ENCODE measurements at places on chromosomes 5 and 9. TPM values are rescaled to one million over a fixed set of nuclear protein-coding genes. Genes with fewer than 3 reads are reported as not detected.

- DNase-seq, result no peak
Measured at GRCh38 chr5:36870399-36871040, 6.0 kb upstream of the NIPBL start.

DNA sequence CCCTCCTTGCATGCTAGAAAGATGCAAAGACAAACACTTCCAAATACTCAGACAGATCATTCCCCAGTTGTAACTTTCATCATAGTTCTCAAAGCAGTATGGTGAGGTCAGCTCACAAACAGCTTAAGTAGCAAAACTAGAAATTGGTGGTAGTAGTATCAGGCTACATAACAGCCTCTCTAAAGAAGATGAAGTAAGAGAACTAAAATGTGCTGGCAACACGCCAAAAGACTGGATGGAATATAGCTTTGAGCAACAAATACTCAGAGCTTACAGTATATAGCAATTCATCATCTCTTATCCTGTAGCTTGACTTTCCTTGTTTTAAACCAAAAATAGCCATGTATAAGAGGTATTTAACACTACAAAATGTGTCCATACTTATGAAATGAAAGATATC lies 7.5 kb downstream of the PFDN1 start:
- DNase-seq, result no peak

GRCh38 chr5:133680830-133681565 lies 68.7 kb upstream of the FSTL4 start:
- no peak for DNase-seq

DNA sequence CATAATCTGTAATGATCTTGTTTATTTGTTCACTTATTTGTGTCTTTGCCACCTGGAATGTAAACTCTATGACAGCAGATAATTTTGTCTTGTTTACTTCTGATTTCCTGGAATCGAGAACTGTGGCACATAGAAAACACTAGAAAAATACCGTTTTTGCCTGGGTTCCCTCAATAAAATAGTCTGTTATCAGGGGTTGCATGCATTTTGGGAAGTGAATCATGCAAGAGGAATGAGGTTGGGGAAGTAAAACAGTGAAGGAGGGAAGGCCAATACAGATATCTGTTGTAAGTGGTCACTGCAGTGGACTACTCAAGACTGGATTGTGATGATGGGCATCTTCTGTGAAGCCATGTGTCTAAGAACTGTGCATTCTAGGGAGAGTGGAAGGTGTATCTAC lies 45.2 kb upstream of the IL6ST start:
- DNase-seq, result no peak

DNA sequence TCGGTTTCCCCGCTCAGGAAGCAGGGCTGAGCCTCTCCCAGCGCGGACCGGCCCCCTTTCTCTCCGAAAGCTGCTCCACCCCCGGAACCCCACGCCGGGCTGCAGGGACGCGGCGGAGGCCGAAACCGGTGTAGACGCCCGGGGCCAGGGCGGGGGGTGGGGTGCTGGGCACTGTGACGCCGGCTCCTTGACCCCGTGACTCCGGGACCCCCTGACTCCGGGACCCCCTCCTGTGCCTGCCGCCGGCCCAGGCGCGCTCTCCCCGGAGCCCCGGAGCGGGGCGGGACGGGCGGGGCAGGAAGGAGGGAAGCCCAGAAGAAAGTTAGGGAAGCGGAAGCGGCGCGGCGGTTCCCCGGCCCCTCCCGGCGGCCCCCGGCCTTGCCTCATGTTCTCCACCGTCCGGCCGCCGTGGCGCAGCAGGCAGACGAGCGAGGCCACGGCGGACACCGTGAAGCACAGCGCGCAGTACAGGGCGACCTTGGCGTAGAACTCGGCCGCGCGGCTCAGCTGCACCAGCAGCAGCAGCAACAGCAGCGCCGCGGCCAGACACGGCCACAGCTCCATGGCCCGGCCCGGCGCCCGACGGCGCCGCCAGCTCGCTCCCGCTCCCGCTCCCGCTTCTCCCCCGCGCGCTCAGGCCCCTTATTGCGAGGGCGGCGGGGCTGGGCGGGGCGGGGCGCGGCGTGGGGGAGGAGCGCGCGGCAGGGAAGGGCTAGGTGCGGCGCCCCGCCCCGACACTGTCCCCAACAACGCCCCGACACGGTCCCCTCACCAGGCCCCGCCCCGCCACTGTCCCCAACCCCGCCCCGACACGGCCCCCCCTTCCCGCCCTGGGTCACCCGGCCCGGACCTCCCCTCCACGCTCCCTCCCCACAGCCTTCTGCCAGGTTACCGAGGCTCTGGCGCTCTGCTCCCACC lies at the start of gene AGPAT2:
Gene AGPAT2, minus strand, starts transcription at position 664 of the 918 bp plus-strand sequence. Its CDS starts 100 bp downstream, at position 564.
- no peak for DNase-seq

- DNase-seq, result no peak
Measured at GRCh38 chr9:20684875-20685696, 1.0 kb downstream of the FOCAD start.

ROPN1L gene
- 1.9 TPM for total RNA-seq

DNA sequence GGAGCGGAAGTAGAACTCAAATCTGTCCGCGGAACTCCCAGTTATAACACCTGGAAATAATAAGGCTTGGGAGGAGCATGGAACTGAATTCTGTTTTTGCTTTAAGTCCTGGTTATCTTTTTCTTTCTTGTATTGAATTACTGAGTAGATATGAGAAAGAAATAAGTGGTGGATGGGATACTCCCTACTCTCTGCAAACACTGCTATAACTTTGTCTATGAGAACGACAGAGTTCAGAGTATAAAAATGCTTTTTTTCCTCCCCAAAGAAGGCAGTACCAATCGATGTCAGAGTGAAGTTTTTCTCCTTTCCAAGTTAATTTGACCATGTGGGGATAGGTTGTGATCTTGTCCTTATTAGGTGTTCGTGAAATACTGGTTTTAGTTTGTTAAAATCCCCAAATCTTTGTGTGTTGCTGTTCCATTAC lies 1.2 kb downstream of the RIC1 start:
- DNase-seq, result no peak

FRMPD1 gene
- 0.62 TPM for total RNA-seq

COL23A1 gene
- 0.16 TPM for total RNA-seq

GPR150 gene
- total RNA-seq, result not detected

GRCh38 chr5:77518304-77518703 lies 26.2 kb upstream of the WDR41 start:
- no peak for DNase-seq

GRCh38 chr5:64769855-64770254 lies 1.1 kb downstream of the CWC27 start:
- DNase-seq, result no peak

GRCh38 chr5:51559339-51559738 lies 176.1 kb downstream of the ISL1 start:
- DNase-seq, result no peak

DNA sequence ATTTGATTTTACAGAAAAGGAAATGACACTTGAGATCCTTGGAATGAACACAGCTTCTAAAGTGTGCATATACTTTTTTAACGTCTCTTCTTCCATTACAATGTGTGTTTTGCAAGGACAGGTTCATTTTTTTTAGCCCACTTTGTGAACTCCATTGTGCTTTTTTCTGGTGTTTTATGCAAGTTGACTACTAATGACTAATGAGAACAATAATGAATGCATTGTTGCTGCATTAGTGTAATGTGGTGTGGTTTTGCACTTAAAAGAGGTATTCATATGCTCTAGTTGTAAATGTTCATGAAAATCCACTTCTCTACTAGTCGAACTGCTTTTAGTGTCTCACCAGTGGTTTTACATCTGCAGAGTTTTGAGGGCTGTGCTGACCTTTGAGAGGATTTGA lies 93.6 kb downstream of the UHRF2 start:
- no peak for DNase-seq

GRCh38 chr5:158324236-158324635 lies 465.3 kb upstream of the CLINT1 start:
- no peak for DNase-seq

DNA sequence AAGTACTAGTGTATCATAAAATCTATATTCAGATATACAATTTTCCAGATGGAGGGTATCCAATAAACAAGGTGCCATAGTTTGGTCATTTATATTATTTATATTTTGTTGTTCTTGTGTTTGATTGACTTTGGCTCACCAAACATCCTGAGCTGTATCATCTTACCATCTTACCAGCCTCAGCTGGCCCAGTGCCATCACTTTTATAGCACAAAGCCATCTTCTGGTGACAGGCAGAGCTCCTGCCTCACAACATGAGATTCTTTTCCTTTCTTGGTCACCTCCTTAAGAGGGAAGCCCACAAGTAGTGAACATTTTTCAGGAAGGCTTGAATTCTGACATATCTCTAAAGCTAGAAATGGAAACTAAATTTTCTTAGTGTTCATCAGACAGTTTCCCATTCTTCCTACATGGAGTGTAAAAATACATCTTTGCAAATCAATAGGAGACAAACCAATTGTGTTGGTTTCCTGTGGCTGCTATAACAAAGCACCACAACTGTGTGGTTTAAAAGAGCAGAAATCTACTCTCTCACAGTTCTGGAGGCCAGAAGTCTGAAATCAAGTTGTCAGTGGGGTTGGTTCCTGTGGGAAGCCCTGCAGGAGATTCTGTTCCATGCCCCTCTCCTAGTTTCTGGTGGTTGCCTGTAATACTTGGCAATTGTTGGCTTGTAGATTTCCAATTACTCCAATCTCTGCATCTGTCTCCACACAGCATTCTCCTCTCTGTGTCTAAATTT lies 341.8 kb downstream of the MAN2A1 start:
- no peak for DNase-seq

DNA sequence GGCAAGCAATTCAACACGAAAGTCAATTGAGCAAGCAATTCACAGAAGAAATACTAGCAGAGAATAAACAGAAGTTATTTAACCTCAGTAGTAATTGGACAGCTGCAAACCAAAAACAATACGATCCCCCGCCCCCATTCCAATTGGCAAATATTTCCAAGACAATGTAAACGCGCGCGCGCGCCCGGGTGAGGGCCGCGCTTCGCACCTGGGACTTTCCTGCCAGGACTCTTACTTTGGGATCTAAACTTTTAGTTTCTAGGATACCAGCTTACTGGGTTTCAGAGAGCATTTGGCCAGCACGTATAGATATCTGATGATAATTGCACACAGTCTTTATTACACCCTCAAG lies 8.6 kb downstream of the RUFY1 start:
- DNase-seq, result no peak

LPAR1 gene
- total RNA-seq, result 26.4 TPM

DNA sequence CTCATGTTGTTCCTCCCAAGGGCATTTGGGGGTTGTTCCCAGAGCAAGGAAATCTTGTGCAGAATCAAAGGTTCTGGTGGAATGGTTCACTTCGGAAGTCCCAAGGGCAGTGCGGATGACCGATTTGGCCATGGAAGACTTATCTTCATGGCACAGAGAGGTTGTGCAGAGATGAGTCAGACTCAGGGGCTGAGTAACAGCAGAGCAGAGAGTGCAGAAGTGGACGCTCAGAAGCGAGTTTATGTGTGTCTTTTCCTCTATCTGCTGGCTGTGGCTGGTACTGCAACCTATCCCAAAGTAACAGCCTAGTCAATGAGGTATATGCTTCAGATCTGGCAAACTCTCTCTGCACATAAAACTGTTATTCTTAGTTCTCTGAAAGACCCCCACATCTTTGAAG lies 118.1 kb downstream of the DPYSL3 start:
- peak; percentile 11 for DNase-seq

GRCh38 chr5:160044391-160044804 lies 35.5 kb downstream of the TTC1 start:
- no peak for DNase-seq

DNA sequence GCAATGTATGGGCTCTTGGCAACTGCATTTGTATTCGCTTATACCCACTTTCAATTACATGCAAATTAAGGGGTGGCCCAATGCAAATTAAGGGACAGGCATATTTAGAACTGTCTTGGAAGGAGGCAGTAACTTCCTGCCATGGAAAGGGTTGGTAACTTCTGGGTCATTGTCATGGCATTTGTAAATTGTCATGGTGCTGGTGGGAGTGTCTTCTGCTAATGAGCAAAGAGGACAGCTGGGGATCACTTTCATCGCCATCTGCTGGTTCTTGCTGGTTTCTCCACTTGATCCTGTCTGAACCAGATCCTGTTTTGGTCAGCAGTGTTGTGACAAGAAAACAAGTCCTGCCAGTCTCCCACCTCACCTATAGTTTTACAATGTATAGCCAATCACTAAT lies 23.3 kb upstream of the UGT3A2 start:
- DNase-seq, result no peak
